Stomach (tissue), 19 donors: ENCODE measurements at places on chromosomes 2 and 18. TPM values are rescaled to one million over a fixed set of nuclear protein-coding genes. Genes with fewer than 3 reads are reported as not detected.

The ALLC gene
- not detected for total RNA-seq

The TANC1 gene
- total RNA-seq: 43.8 TPM

The TDRD15 gene
- total RNA-seq: not detected

The DSEL gene
- 3.5 TPM for total RNA-seq

The EVA1A gene
- total RNA-seq: not detected

The REG3A gene
- 9.8 TPM for total RNA-seq

The SGPP2 gene
- total RNA-seq: 18.2 TPM

The CPLX4 gene
- not detected for total RNA-seq

The MC2R gene
- not detected for total RNA-seq

GRCh38 chr2:126115975-126116374, 540.0 kb upstream of the GYPC start:
- no peak for DNase-seq
- no peak overlapping the region for H3K4me3 ChIP-seq
- H3K27me3 ChIP-seq: no peaks in the 10 kb centered on the region
- no peaks in the 10 kb centered on the region for H3K4me1 ChIP-seq

DNA sequence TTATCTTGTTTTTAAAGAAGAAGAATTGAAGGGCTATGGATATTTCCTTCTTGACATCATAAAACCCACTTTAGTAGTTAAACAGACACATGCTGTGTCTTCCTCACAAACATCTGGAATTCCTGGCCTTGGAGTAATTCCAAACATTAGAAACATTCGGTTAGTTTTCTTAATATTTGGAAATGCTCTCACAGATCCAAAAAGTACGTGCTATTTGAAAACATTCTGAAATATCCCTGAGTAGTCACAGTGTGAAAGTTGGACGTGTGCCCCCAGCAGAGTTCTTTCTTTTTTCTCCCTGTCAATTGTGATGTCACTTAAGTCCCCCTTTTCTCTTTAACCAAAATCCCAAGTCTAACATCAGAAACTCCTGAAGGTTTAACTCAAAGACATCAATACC, 91.3 kb downstream of the ANTXR1 start:
- H3K27ac ChIP-seq: no peak overlapping the region
- H3K27me3 ChIP-seq: no peaks in the 10 kb centered on the region
- no peak overlapping the region for H3K4me3 ChIP-seq
- H3K4me1 ChIP-seq: no peaks in the 10 kb centered on the region

DNA sequence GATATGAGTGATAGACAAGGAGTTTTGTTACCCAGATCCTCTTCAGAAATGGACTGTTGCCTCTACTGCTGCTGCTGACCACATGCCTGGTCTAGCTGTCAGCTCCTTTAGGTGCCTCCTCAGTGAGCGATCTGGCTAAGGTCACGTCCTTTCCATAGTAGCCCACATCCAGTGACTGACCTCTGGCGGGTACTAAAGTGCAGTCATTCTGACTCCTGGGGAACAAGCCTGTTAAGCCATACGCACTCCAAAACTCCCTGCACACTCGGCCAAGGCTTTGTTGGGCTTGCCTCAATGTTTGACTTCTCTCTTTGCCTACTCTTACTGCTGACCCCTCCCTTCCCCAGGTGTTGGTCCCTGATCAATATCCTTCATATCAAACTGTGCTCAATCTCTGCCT, 685.2 kb downstream of the IRS1 start:
- no peak overlapping the region for H3K27ac ChIP-seq
- DNase-seq: no peak
- no peak overlapping the region for H3K4me3 ChIP-seq
- no peaks in the 10 kb centered on the region for H3K27me3 ChIP-seq
- H3K4me1 ChIP-seq: no peaks in the 10 kb centered on the region

- no peaks in the 10 kb centered on the region for H3K4me1 ChIP-seq
- no peak overlapping the region for H3K4me3 ChIP-seq
- no peak overlapping the region for H3K27ac ChIP-seq
- DNase-seq: peak; percentile 26
- no peaks in the 10 kb centered on the region for H3K27me3 ChIP-seq
These were observed 7.9 kb downstream of the PKP4 start for GRCh38 chr2:158464426-158465281.

GRCh38 chr2:219681694-219682300, 54.4 kb downstream of the SLC4A3 start:
- no peaks in the 10 kb centered on the region for H3K36me3 ChIP-seq
- H3K4me1 ChIP-seq: no peaks in the 10 kb centered on the region
- no peak for DNase-seq
- no peak overlapping the region for H3K4me3 ChIP-seq
- H3K27ac ChIP-seq: no peak overlapping the region

GRCh38 chr2:52475590-52475989, 1292.0 kb upstream of the CHAC2 start:
- no peak overlapping the region for H3K27ac ChIP-seq
- DNase-seq: no peak
- H3K36me3 ChIP-seq: no peaks in the 10 kb centered on the region

DNA sequence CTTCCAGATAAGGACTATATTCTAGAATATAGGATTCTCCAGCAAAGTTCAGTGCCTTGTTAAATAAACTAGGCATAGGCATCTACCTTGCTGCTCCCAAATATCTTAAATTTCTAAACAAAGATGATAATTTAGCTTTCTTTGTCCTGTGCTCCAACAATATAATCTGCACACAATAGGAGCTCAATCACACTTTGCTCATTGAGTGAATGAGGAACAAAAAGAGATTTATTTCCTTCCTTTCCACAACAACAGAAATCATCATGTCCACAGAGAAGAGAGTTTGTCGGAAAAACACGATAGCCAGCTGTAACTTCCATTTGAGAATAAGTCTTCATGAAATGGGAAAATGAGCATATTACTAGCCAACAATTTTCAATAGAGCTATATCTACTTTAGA, 256.7 kb downstream of the TCF4 start:
- no peaks in the 10 kb centered on the region for H3K27me3 ChIP-seq
- H3K4me3 ChIP-seq: no peak overlapping the region
- no peak overlapping the region for H3K27ac ChIP-seq
- no peak for DNase-seq

DNA sequence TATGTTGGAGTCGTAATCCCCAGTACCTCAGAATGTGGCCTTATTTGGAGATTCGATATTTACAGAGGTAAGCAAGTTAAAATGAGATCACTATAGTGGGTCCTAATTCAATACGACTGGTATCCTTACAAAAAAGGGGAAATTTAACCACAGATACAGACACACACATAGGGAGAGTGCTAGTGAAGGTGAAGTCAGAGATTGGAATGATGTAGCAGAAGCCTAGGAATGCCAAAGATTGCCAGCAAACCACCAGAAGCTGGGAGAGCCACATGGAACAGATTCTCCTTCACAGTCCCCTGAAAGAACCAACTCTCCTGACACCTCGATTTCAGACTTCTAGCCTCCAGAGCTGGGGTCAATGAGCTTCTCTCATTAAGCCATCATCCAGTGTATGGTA, 17.7 kb upstream of the ACTR3 start:
- H3K4me3 ChIP-seq: no peak overlapping the region
- no peaks in the 10 kb centered on the region for H3K27me3 ChIP-seq
- no peak overlapping the region for H3K27ac ChIP-seq
- peaks cover 7% of the 10 kb centered on the region for H3K4me1 ChIP-seq

- no peaks in the 10 kb centered on the region for H3K4me1 ChIP-seq
- H3K27me3 ChIP-seq: no peaks in the 10 kb centered on the region
- H3K36me3 ChIP-seq: peaks cover 64% of the 10 kb centered on the region
- H3K4me3 ChIP-seq: no peak overlapping the region
- no peak for DNase-seq
These were observed 19.4 kb downstream of the SFTPB start for GRCh38 chr2:85648619-85649018.

DNA sequence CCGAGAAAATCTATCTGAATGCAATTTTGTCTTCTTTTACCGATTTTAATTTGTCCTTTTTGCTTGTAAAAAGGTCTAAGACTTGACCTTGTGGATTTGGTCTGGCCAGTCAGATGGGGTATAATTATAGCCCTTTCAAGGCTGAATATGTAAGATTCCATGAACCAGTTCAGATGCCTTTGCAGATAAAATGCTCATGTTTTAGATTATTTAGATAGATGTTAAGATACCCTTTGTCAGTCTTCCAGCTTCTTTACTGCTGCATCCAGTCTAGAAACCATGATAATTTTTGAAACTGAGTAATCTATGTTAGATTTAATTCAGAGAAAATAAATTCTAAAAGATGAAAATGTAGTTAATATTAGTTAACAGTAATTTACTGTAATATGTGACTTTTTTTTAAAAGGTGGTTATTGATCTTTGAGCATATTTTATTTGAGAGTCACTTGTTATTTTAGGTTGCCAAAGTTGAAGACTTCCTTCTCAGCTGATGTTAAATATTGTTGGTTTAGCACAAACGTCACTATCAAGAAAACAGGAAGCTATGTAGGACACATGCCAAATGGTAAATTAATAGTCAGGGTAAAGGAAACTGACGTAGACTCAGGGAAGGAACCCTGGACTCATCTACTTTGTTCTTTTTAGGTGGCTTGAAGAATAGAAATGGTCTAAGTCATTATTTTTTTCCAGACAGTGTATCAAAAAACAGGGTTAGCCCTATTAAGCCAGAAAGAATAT, 29.8 kb downstream of the BABAM2 start:
- H3K4me3 ChIP-seq: no peak overlapping the region
- peak overlapping the region; percentile 77 for H3K27ac ChIP-seq
- peaks cover 57% of the 10 kb centered on the region for H3K4me1 ChIP-seq
- no peak for DNase-seq
- no peaks in the 10 kb centered on the region for H3K36me3 ChIP-seq

DNA sequence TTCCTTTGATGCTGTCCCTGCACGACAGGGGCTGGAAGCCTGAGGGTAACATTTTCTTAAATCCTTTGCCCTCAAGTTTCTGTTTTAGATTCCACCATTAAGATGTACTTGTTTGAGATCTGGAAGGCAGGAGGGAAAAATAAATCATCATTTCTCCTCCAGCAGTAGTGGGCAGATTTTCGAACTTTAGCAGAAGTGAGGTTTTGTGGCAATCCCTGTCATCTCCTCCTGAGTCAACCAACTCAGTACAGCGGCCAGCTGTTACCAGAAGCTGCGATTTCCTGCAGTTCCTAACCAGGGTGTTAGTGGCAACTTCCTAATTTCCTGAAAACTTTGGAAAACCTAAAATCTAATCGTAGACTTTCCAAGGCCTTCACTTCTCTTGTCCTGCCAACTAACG, 517.2 kb upstream of the ACVR2A start:
- H3K27me3 ChIP-seq: no peaks in the 10 kb centered on the region
- H3K4me3 ChIP-seq: no peak overlapping the region
- H3K4me1 ChIP-seq: no peaks in the 10 kb centered on the region

DNA sequence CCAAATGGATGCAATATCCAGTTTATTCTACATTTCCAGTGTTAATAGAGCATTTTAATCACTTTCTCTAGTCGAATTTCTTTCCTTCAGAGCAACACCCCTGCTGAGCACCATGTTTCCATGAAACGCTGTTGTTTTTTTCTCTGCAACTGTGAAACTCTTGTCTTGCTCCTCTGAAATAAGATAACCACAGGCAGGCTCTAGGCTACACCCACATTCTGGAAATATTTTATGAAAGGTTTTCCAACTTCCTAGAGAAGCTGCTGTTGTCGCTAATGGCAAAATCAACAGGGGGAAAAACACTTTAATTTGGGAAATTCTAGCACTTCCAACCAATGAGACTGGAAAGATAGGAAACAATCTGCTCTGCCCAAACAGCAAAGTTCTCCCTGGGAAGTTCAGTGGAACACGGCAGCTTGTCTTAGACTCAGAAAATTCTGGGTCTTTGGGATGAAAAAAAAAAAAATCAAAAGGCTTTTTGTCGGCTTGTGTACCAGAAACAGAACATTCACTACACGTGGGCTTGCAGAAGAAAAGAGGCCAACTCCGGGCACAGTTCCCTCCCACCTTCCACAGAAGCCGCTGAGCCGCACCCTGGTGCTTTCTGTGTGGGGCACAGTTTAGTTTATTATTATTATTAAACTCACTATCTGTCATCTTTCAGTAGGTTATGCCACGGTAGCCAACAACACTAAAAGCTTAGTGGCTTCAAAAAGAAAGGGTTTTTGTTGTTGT, 98.7 kb downstream of the MMADHC start:
- no peak overlapping the region for H3K27ac ChIP-seq
- H3K36me3 ChIP-seq: no peaks in the 10 kb centered on the region
- DNase-seq: no peak
- H3K4me3 ChIP-seq: no peak overlapping the region

DNA sequence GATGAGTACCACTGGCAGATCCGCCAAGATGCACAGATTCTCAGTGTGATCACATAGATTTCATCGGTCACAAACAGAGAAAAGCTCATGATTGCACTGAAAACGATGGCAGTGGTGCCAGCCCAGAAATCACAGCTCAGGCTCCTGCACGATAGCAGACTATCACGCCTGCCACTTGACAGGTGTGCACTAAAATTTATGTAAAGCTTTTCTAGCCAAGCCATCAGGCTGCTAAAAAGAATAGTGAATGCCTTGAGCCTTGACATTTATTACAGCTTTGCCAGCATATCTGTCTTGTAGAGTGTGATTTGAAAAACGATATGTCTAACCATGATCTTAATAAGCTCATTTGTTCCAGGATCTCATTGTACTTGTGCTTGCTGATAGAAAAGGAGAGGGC, 409.5 kb upstream of the CWC22 start:
- no peak for DNase-seq
- no peaks in the 10 kb centered on the region for H3K36me3 ChIP-seq
- H3K4me1 ChIP-seq: no peaks in the 10 kb centered on the region
- no peak overlapping the region for H3K27ac ChIP-seq
- no peak overlapping the region for H3K4me3 ChIP-seq

DNA sequence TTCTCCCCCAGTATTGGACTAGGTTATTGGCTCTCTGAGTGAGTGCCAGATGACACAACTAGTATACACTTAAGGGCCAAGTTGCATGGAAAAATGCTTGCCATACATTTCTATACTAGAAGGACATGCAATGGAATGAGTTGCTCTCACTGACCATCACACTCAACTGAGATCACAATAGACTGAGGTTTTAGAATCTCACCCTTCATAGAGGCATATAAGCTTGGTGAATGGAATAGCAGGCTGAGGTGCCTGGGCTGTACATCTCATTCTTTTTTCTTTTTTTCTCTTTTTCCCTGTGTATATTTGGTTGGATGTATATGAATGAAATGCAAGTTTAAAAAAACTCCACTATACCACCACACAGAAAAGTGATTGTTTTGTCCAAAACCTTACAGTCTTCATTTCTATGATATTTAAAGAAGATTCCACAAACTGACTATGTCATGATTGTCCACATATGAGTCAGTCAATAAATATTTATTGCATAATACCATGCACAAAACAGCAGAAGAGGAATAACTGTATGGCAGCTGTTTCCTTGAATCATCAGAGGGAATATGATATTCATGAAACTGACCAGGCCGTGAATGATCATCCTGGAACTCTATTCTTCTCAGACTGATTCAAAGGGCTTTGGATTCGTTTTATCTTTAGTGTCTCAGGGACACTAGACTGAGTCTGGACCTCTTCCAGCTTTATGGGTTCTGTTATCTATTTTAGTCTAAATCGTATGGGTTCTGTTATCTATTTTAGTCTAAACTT, 122.6 kb upstream of the STK17B start:
- no peaks in the 10 kb centered on the region for H3K36me3 ChIP-seq
- no peaks in the 10 kb centered on the region for H3K4me1 ChIP-seq
- H3K27me3 ChIP-seq: no peaks in the 10 kb centered on the region
- H3K4me3 ChIP-seq: no peak overlapping the region
- no peak overlapping the region for H3K27ac ChIP-seq
- DNase-seq: no peak

- no peaks in the 10 kb centered on the region for H3K4me1 ChIP-seq
- H3K4me3 ChIP-seq: no peak overlapping the region
- H3K27ac ChIP-seq: no peak overlapping the region
- H3K27me3 ChIP-seq: no peaks in the 10 kb centered on the region
These were observed 19.6 kb downstream of the LDAH start for GRCh38 chr2:20803226-20803682.
